Cortex of kidney (tissue), 1 donor: ENCODE measurements at places on chromosomes 3 and 15.

DNA sequence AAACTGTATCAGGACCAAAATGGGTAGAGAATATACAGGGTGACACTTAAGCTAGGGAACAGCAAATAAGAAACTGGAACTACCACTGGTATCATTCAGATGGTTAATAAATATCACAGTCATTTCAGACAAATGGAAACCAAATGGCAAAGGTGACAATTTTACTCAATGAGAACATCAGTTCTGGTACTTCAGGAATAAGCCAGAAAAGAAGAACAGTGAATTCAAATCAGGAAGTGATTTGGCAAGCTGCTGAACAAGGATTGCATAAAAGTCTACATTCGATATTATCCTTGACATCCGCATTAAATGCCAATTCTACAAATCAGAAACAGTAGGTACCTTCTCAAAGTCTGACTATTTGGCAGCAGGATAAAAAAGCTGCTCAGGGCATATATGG, 23.5 kb upstream of the STIMATE start:
- DNase-seq: no peak

DNA sequence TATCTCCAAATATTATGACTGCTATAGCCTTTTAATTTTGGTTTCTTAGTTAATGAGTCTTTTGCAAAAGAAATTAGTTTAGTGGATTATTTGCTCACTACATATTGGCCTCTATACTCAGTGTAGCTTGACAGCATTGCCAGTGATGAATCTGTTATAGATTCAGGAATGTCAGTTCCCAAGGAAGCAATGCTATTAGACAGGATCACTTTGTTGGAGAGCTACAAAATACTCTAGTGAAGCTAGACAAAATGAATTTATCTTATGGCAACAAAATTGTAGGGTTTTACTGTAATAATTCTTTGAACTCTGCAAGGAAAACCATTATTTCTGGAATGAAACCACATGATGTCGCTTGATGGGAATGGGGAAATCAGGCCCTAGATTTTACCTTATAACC, 543.3 kb downstream of the SQOR start:
- no peak for DNase-seq

DNA sequence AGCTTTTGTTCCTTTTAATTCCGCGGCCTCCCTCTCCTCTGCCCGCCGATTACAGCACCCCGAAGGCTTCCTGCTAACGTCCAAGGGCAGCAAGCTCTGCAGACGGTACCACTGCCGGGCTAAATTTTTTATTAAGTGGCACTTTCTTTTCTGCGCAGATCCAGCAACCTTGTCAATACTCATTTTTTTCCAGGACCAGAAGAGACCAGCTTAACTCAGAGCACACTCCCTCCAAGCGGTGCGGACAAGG, 542 bp upstream of the MEIS2 start:
- DNase-seq: no peak

DNA sequence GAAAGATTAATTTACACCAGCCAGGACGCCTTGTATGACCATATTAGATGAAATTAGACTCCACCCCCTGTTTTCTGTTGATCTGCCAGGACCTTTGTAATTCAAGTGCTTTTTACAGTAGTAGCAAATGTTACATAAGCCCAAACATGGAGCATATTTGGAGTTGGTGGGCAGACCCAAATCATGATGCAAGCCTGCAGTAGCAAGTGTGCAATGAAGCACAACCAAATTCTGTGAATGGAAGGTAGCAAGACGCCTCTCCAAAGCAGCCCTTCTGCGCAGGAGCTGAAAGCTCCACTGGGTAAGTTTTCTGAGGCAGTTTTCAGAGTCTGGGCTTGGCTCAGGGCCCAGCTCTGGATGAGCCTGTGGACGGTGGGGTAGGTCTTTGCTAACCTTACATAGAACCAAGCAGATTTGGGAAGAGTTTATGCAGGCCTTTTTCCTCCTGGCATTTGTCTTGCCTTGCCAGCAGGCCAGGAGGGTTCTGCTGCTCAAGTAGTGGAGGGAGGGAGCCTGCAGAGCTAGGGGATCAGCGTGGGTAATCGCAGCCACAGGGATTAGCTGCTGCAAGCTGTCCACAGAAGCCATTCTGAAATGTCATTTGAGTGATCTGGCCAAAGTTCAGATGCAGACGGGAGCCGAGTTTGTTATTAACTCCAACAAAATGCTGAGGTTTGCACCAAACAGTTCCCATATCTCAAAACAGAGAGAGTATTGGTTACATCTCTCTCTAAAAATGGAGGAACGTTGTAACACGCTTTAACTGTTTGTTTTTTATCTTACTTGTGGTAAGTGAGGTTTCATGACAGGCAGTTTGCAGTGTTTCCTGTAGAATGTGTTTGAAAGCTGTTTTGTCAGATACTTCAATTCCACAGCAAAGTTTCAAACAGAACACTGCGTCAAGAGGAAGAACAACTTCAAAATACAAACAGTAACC, 55.4 kb downstream of the PSMD6 start:
- DNase-seq: no peak

DNA sequence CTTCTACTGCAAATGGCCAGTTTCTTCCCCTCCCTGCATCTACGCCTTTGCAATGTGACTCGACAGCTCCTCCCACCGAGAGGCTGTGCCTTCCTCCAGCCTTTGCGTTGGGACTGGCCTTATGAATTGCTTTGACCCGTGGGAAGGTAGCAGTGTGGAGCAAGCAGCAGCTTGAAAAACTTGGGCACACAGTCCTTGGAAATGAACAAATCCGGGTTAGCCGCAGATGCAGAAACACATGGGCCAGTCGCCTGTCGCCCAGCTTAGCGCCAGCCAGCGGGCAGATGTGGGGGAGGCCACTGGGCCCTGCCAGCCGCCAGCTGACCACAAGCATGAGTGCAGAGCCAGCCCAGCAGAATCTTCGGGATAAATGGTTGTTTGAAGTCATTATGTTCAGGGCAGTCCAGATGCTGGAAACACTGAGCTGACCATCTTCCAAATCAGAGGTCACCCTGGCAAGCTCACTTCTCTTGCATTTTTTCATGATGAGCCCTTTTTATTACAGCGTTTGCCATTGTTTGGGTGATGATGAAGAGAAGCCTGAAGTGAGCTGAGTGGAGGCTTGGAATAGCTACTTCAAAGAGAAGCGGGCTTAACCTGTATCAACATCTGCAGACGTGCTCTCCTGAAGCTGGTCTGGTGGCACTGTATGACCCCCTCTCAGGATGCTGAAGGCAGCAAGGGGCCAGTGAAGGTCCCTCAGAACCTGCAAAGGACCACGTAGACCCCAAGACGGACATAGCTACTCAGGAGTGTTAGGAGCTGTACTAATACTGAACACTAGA, 9.8 kb downstream of the SELENOS start:
- no peak for DNase-seq

- DNase-seq: no peak
Measured at GRCh38 chr15:25673351-25673750, 189.8 kb downstream of the ATP10A start.

DNA sequence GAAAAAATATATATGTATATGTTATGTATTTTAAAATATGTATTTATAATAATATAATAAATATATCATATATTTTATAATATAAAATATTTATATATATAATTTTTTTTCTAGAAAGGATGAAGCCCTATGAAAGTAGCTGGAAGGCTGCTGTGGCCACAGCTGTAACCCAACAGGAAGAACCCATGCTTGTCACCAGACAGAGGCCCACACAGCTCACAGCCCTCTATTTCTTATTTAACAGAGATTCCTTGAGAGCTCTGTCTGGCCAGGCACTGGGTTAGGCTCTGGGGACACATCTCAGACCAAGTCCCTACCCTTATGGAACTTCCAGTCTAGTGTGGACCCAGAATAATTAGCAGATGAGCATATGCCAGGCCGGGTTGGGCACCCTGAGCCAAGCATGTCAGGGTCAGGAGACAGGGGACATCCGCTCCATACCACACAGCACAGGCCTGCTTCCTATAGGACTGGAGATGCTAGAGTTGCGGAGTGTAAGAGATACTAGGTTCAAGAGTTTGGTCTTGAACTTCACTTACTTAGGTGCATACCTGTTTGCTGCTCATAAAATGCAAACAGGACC, 20.5 kb downstream of the MGLL start:
- no peak for DNase-seq

- no peak for DNase-seq
Measured at GRCh38 chr15:26899658-26900057, 32.8 kb downstream of the GABRA5 start.

GRCh38 chr15:52480990-52481389, 47.7 kb downstream of the MYO5A start:
- no peak for DNase-seq

DNA sequence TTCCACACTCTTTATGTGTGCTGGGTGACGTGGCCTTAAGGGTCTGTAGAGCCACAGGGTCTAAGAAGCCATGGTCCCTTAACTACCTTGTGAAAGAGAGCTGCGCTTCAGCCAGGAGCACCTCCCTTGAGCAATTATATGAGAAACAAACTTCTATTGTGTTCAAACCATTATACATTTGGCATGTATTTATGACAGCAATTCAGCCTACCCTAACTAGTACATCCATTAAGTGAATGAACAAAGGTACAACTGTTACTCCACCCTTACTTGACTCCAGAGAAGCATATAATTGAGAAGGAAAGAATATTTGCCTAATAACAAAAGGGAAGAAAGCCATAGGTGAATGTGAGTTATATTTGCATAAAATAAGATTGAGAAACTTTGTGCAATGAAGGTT, 69.8 kb upstream of the BOC start:
- DNase-seq: no peak

DNA sequence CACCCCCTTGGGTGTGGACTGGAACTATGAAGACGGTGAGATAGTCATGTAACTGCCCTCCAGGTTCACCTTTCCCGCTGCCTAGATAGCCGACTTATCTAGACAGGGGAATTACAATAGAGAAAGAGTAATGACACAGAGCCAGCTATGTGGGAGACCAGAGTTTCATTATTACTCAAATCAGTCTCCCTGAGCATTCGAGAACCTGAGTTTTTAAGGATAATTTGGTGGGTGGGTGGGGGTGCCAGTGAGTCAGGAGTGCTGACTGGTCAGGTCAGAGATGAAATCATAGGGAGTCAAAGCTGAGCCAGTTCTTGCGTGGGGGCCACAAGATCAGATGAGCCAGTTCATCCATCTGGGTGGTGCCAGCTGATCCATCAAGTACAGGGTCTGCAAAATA, 19.7 kb upstream of the DNAJC19 start:
- DNase-seq: no peak

GRCh38 chr3:122101646-122102045, 46.5 kb downstream of the CD86 start:
- DNase-seq: no peak

DNA sequence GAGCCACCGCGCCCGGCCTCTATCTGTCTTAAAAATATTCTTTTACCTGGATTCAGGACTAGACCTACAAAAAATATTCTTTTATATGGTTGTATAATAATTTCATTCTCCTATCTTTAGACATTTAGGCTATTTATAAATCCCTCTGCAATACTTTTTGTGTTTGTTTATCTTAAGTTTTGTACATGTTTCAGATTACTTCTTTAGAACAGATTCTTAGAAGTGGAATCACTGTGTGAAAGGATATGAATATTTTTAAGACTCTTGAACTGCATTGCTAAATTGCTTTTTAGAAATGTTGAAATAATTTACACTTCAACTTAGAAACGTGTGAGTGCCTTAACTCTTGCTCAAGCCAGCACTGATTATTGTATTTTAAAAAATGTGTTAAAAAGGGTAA, 131.3 kb upstream of the PTX3 start:
- DNase-seq: no peak

DNA sequence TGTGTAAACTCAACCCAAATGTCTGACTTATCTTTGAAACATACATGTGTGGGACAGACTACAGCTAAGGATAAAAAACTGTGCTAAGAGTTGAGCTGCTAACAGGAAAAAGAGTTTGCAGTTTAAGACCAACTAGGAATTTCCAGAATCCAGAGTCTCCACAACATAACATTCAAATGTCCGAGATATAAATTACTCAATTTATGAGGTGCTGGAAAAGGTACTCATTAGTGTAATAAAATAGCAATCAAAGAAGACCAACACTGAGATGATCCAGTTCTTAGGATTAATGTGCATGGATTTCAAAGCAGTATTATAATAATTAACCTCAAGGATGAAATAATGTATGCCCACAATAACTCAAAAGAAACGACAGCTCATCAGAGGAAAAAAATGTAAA, 426.5 kb upstream of the KCNMB2 start:
- no peak for DNase-seq

- no peak for DNase-seq
Measured at GRCh38 chr15:27638958-27639357, 460.2 kb downstream of the OCA2 start.

- no peak for DNase-seq
Measured at GRCh38 chr15:85581495-85581894, 201.1 kb downstream of the AKAP13 start.

DNA sequence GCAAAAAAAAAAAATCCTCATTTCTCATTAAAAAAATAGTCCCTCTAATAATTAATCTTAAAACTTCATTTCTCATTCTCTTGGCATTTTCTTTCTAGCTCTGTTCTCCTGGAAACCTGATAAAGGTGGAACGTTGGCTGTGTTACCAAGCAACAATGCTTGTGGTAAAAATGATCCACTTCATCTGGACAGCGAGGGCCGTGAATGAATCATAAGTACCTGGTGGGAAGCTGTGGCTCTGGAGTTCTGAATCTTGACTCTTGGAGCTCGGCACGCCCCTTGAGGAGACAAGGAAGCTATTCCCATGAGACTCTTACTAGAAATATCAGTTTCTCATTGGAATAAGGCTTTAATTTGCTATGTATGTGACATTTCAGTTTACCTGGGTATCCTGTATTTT, 32.5 kb downstream of the BCL2L10 start:
- DNase-seq: no peak

DNA sequence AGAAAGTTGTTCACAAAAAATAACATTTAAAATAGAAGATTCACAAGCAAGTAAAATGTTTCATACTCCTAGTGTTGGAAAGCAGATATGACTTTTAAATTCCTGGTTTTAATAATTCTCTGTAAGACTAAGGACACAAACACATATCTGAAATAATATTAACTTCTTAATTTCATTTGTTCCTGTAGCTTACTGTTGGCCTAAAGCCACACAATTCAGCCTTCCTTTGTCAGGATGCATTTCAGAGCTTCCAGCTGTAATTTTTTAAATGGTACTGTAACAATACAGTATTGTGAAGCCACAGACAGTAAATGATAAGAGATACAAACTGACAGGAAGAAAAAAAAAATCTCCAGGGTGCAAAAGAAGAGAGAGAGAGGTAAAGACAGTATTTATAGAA, 84.2 kb downstream of the TMCC1 start:
- DNase-seq: no peak

GRCh38 chr3:126435456-126436315, 40.0 kb downstream of the ZXDC start:
- DNase-seq: no peak

DNA sequence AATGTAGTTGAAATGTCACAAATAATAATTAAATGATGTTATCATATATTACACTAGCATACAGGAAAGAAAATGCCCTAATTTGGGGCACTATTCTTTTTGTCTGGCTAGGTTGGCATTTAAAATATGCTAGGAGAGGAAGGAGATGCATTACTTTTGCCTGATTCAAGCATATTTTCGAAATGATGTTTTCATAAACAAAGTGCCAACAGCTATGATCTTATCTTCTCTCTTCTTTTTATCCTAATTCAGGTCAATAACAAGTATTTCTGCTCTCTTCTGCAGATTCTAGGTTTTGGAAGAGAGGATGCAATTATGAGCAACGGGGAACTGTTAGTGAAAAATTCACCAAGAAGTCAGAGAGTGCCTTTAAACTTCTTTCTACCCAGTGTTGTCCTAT, 55.8 kb upstream of the NR2F2 start:
- DNase-seq: no peak
